CD4-positive, alpha-beta memory T cell (primary cell): ENCODE measurements at places on chromosomes 4 and X. TPM values are rescaled to one million over a fixed set of nuclear protein-coding genes. Genes with fewer than 3 reads are reported as not detected.
A peak's percentile ranks its signal among the peaks of the same experiment; 100 is the strongest.

The NAP1L5 gene
- total RNA-seq = 1.2 TPM

The CA5B gene
- 45.7 TPM for total RNA-seq

The SPATA4 gene
- total RNA-seq = not detected

The F8 gene
- 2.4 TPM for total RNA-seq

The PABPC5 gene
- not detected for total RNA-seq

DNA sequence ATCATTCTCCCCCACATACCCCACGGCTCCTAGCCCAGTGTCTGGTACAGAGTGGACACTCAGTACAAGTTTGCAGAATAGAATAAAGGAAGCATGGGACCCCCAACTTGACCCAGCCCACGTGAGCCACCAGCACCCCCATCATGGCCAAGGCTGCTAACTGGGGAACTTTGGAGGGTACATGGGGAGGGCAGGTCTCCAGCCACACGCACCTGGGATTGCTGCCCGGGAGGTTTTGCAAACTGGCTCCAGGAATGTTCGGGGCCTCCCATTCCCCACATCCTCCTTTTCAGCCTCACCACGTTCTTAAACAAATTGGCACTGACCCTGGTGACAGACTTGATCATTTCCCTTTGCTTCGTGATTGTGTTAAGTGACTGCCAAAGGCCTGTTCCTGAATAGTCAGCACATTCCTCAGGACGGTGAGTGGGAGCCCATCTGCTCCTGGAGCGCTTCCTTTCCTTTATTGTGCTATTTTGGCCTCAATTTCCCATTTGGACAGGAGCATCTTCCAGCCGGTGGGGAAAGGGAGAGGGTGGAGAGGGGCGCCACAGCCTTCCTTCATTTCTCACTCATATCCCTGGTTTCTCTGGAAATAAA, 18.7 kb upstream of the XPNPEP2 start:
- H3K27me3 ChIP-seq = no peaks in the 10 kb centered on the region
- H3K36me3 ChIP-seq = no peaks in the 10 kb centered on the region
- H3K4me1 ChIP-seq = peaks cover 11% of the 10 kb centered on the region
- H3K27ac ChIP-seq = no peak overlapping the region
- DNase-seq = no peak

DNA sequence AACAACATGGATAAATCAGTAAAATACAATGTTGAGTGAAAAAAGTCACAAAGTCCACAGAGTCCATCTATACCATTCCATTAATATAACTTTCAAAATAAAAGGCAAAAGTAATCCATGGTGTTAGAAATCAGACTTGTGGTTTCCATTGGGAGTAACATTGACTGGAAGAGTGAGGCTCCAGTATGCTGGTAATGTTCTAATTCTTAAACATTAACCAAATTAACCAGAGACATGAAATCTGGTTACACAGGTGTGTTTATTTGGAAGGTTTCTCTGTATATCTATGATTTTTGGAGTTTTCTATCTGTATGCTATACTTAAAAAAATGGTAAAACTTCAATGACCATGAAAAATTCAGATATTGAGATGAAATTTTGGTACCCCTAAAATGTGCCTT, 42.6 kb downstream of the SULT1B1 start:
- H3K4me3 ChIP-seq = no peak overlapping the region
- no peaks in the 10 kb centered on the region for H3K4me1 ChIP-seq
- DNase-seq = no peak
- H3K36me3 ChIP-seq = no peaks in the 10 kb centered on the region
- H3K27ac ChIP-seq = no peak overlapping the region
- no peaks in the 10 kb centered on the region for H3K27me3 ChIP-seq

GRCh38 chrX:3712870-3713224, 602 bp downstream of the PRKX start:
- no peaks in the 10 kb centered on the region for H3K36me3 ChIP-seq
- no peak overlapping the region for H3K4me3 ChIP-seq
- peak; percentile 39 for DNase-seq
- H3K27me3 ChIP-seq = no peaks in the 10 kb centered on the region
- peak overlapping the region; percentile 60 for H3K27ac ChIP-seq

GRCh38 chrX:39331082-39331704, 529.9 kb downstream of the MID1IP1 start:
- no peaks in the 10 kb centered on the region for H3K36me3 ChIP-seq
- H3K4me1 ChIP-seq = peaks cover 37% of the 10 kb centered on the region
- no peaks in the 10 kb centered on the region for H3K27me3 ChIP-seq
- no peak for DNase-seq
- no peak overlapping the region for H3K27ac ChIP-seq

- no peak for DNase-seq
- peaks cover 10% of the 10 kb centered on the region for H3K4me1 ChIP-seq
- no peaks in the 10 kb centered on the region for H3K27me3 ChIP-seq
- no peak overlapping the region for H3K4me3 ChIP-seq
Measured at GRCh38 chrX:153832728-153833127, 2.4 kb upstream of the PDZD4 start.

- H3K36me3 ChIP-seq = no peaks in the 10 kb centered on the region
- H3K27me3 ChIP-seq = no peaks in the 10 kb centered on the region
- no peak overlapping the region for H3K27ac ChIP-seq
- peak; percentile 14 for DNase-seq
Measured at GRCh38 chr4:87060957-87061356, 126.1 kb downstream of the AFF1 start.

GRCh38 chr4:80112236-80112635, 39.2 kb upstream of the ANTXR2 start:
- H3K4me3 ChIP-seq = no peak overlapping the region
- no peak overlapping the region for H3K27ac ChIP-seq
- no peaks in the 10 kb centered on the region for H3K4me1 ChIP-seq

DNA sequence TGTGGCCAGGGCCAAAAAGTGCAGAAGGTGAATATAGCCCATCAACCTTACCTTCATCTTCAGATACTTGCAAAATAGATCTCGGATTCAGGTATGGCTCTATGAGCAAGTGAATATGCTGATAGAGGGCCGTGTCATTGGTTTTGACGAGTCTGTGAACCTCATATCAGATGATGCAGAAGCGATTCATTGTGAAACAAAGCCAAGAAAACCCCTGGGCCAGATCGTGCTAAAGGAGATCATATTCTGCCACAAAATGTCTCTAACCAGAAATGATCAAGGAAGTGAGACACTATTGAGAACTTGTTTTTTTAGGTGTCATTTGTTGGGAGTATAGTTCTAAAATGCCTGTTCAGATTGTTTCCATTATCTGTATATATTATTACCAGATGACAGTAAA, 48.3 kb downstream of the PDK3 start:
- H3K27ac ChIP-seq = no peak overlapping the region
- H3K4me3 ChIP-seq = no peak overlapping the region
- no peaks in the 10 kb centered on the region for H3K4me1 ChIP-seq
- no peak for DNase-seq

DNA sequence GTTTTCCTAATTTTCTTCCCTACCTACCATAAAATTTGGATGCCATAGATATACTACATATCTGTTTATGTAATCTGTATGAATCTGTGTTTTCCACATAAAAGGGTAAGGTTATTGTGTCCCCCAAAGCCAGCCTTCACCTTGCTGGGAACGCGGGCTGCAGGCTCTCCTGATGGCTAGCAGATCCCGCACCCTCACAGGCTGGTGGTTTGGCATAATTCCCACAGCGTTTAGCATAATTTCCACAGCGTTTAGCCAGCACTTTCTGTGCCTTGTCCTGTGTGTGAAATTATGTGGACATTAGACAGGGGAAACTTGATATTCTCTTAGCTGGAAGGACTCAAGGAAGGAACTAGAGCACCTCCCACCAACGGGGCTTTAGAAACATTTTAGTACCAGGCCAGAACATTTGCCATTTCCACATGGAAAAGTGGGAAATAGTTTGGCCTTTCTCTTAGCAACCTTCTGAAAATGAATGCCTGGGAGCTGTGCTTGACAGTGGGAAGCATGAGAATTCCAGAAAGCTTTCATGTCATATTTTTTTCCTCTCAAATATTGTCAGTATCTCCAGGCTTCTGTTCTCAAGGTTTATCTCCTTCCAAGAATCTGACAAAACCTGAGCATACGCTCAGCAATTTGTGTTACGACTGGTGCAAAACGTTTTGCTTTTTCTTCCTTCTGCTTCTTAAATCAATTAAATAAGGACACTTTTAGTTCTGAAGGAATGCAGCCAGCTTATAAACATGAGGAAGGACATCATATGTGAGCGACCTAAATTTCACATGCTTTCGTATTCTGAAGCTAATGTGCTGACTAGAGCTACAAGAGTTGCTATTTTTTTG, 67.9 kb downstream of the STK32B start:
- no peak overlapping the region for H3K27ac ChIP-seq
- DNase-seq = no peak
- no peaks in the 10 kb centered on the region for H3K36me3 ChIP-seq
- H3K27me3 ChIP-seq = no peaks in the 10 kb centered on the region

DNA sequence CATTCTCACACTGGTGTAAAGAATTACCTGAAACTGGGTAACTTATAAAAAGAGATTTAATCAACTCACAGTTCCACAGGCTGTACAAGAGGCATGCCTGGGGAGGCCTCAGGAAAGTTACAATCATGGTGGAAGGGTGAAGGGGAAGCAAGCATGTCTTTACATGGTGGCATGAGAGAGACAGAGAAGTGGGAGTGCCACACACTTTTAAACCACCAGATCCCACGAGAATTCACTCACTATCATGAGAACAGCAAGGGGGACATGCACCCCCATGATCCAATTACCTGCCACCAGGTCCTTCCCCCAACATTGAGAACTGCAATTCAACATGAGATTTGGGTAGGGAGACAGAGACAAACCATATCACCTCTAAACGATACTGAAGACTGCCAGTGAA, 23.0 kb downstream of the EPGN start:
- no peaks in the 10 kb centered on the region for H3K4me1 ChIP-seq
- no peak overlapping the region for H3K27ac ChIP-seq
- no peaks in the 10 kb centered on the region for H3K27me3 ChIP-seq

DNA sequence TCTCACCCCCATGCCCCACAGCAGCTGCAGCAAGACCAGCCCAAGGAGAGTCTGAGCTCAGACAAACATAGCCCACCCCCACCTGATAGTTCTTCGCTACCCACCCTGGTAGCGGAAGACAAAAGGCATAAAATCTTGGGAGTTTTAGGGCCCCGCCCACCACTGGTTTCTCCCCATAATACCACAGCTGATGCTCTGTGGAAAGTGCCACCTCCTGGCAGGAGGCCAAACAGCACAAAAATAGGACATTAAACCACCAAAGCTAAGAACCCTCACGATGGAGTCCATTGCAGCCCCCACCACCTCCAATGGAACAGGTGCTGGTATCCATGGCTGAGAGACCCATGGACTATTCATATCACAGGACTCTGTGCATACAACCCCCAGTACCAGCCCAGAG, 226.7 kb downstream of the SNCA start:
- DNase-seq = no peak
- no peak overlapping the region for H3K4me3 ChIP-seq
- H3K27ac ChIP-seq = no peak overlapping the region
- H3K36me3 ChIP-seq = no peaks in the 10 kb centered on the region
- H3K27me3 ChIP-seq = no peaks in the 10 kb centered on the region

DNA sequence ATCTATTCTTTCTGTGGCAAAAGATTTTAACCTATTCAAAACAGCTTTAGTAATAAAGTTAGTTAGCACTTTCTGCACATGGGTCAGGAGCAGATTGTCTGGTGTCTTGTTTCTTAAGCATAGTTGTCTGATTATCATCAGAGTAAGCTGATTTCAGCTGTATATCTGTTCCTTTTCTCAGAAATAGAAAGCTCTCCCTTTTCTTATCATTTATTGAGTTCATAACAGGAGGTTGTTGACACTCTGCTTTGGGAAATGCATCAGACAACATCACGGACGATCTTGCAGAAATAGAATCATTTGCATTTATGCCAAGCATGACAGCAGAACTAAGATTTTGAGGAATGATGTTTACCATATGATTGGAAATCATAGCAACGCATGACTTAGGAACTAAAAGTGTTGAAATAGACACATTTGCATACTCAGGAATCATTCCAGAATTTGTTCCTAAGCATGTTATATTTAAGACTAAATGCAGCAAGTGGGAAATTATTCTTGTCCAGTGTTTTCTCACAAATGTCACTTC, 66.7 kb downstream of the RBMX2 start:
- H3K36me3 ChIP-seq = no peaks in the 10 kb centered on the region
- H3K4me3 ChIP-seq = no peak overlapping the region
- no peak overlapping the region for H3K27ac ChIP-seq
- H3K4me1 ChIP-seq = no peaks in the 10 kb centered on the region
- DNase-seq = no peak
- no peaks in the 10 kb centered on the region for H3K27me3 ChIP-seq

DNA sequence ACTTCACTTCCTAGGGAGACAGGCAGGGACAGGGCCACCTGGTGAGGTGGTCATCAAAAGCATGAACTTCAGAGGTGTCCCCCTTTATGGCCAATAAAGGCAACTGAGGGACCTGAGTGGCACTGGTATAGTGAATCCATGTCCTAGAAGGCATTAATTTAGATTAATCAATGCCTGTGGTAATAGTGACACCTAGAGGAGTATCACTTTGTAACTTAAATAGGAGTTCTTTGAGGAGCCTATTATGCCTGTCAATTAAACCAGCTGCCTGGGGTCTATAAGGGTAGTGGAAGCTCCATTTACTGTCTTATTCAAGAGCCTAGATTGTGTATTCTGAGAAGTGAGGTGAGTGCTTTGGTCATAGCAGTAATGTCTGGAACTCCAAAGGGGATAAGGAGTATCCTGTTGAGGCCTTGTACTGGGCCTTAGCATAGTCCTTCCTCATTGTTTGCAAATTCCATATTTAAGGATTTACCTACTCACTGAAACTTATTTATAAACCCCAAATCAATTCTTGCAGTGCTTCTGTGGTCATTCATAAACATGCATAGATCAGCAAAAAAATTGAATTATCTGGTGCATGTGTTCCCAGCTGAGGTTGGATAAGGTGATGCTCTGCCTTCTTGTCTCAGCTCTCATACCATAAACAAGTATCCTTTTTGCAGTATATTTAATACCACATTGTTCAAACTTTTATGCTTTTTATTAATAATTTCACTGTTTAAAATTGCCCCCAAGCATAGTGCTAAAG, 213.8 kb upstream of the RADX start:
- H3K27me3 ChIP-seq = no peaks in the 10 kb centered on the region
- no peak for DNase-seq
- no peaks in the 10 kb centered on the region for H3K36me3 ChIP-seq
- no peak overlapping the region for H3K4me3 ChIP-seq
- no peaks in the 10 kb centered on the region for H3K4me1 ChIP-seq

DNA sequence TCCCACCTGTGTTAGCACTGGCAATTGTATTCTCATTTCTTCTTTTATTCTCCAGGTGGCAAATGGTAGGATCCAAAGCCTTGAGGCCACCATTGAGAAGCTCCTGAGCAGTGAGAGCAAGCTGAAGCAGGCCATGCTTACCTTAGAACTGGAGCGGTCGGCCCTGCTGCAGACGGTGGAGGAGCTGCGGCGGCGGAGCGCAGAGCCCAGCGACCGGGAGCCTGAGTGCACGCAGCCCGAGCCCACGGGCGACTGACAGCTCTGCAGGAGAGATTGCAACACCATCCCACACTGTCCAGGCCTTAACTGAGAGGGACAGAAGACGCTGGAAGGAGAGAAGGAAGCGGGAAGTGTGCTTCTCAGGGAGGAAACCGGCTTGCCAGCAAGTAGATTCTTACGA, 176.9 kb downstream of the PTTG2 start:
- peaks cover 4% of the 10 kb centered on the region for H3K36me3 ChIP-seq
- H3K4me3 ChIP-seq = no peak overlapping the region
- DNase-seq = no peak
- no peak overlapping the region for H3K27ac ChIP-seq

- no peaks in the 10 kb centered on the region for H3K27me3 ChIP-seq
- H3K4me3 ChIP-seq = no peak overlapping the region
- no peak overlapping the region for H3K27ac ChIP-seq
- H3K4me1 ChIP-seq = no peaks in the 10 kb centered on the region
Measured at GRCh38 chr4:20195071-20195885, 56.4 kb upstream of the SLIT2 start.
